ENCODE measurements at places on chromosomes 1 and 21.

DNA sequence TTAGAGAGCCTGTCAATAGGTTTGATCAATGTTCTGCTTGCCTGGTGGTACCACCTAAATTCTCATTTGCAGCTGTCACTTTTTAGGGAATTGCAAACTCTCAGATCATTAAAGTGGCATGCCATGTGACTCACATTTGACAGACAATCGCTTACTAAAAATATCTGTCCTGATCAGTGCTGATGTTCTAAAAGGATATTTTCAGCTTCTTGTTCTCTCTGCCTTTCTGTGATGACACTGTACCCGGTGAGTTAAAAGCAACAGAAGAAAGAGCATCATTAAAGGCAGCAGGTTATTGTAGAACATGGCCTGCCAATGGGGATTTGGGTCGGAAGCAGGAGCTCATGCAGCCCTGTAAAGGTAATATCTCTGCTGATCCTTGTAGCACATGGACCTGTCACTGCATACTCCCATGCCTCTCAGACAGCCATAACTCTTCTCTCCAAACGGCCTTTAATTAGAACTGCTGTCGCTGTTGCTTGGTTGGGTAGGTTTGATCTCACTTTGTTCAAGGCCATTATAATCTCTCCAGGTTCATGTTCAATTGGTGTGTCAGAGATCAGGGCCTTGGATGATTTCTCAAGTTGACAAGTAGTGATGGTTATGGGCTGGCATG is 441.3 kb upstream of the DEPDC1 start:
- no peak overlapping the region for H3K4me3 ChIP-seq
- H3K27ac ChIP-seq = no peak overlapping the region
- no peak for DNase-seq
- no peaks in the 10 kb centered on the region for H3K27me3 ChIP-seq

DNA sequence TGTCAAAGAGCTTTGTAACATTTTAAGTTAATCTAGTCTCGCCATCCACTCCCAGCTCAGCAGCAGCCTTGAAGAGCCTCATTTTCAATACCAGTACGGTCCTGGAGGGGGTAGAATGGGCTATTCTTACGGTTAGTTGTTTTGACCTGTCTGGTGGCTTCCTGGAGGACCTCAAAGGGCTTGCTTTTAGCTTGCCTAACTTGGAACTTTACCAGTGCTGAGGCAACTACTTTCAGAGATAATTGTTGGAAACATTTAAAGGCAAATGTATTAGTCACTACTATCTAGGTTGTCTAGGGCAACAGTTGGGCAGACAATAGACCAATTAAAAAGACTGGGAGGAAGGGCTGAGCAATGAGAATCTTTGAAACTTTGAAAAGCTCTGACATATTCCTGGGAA is 56.0 kb downstream of the TTLL7 start:
- H3K27ac ChIP-seq = no peak overlapping the region
- no peaks in the 10 kb centered on the region for H3K4me1 ChIP-seq
- H3K27me3 ChIP-seq = no peaks in the 10 kb centered on the region
- H3K36me3 ChIP-seq = no peaks in the 10 kb centered on the region
- DNase-seq = no peak

GRCh38 chr1:82273816-82274215 is 473.1 kb downstream of the ADGRL2 start:
- no peaks in the 10 kb centered on the region for H3K36me3 ChIP-seq
- no peak overlapping the region for H3K4me3 ChIP-seq
- no peaks in the 10 kb centered on the region for H3K27me3 ChIP-seq
- H3K27ac ChIP-seq = no peak overlapping the region
- DNase-seq = no peak

DNA sequence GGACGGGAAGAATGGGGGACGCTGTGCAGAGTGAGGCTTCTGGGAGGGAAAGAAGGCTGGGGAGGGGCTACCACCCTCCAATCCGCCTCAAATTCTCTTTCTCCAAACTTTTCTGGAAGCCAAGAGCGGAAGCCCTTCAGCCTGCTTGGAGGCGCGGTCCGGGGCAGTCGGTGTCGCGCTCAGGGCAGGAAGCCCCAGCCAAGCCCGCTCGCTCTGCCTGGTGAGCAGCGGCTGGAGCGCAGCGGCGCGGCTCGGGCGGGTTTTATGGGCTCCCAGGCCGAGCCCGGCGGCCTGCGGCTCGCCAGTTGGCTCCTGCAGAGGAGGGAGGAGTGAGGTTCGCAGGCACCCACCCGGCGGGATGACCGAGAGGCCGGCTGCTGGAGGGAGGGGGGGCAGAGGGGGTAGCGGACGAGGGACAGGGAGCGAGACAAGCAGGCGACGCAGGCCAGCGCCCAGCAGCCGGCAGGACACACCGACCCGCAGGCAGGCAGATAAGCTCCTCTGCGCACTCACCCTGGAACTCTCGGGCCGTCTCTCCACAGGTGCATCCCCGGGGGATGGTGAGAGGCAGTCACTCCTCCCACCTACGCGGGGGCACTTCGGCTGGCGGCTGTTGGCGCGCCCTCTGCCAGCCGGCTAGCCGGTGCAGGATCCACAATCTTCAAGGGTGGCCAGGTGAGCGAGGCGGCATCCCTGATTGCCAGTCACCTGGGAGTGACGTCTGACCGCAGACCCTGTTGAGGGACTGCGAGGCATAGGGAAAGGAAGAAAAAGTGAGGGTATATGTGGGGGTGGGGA is at the start of gene AVPR1B:
Gene AVPR1B (minus strand): TSS at position 238 of the 798 bp plus-strand sequence. CDS start 498 bp downstream, outside the sequence.
- H3K4me1 ChIP-seq = peaks cover 10% of the 10 kb centered on the region
- H3K27ac ChIP-seq = no peak within 1 kb of the TSS
- H3K36me3 ChIP-seq = no peaks in the 10 kb centered on the region
- H3K4me3 ChIP-seq = peak within 1 kb of the TSS; percentile 60
- peaks cover 5% of the 10 kb centered on the region for H3K27me3 ChIP-seq

DNA sequence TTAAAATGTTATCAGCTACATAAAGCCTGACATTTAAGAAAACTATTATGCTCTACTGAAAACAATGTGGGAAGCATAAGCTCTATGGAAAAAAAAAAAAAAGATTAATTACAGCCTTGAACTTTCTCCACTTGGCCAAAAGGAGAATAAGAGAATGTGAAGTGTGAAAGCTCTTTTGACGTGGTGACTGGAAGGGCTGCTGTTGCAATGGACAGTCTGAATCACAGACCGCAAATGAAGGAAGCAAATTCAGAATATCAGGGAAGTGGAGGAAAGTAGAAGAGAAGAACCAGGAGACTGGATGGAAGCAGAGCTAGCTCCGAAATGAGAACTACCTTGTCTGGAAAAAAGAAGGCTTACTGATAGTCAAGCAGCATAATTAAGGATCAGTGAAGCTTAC is 106.8 kb downstream of the AK5 start:
- no peak overlapping the region for H3K4me3 ChIP-seq
- H3K4me1 ChIP-seq = peaks cover 7% of the 10 kb centered on the region
- no peak overlapping the region for H3K27ac ChIP-seq
- H3K36me3 ChIP-seq = no peaks in the 10 kb centered on the region
- DNase-seq = no peak
